Posterior vena cava (tissue), 2 donors: ENCODE measurements at places on chromosomes 3 and 15.
A peak's percentile ranks its signal among the peaks of the same experiment; 100 is the strongest.

GRCh38 chr3:100912976-100913545 is 80.2 kb downstream of the ABI3BP start:
- no peak for DNase-seq

DNA sequence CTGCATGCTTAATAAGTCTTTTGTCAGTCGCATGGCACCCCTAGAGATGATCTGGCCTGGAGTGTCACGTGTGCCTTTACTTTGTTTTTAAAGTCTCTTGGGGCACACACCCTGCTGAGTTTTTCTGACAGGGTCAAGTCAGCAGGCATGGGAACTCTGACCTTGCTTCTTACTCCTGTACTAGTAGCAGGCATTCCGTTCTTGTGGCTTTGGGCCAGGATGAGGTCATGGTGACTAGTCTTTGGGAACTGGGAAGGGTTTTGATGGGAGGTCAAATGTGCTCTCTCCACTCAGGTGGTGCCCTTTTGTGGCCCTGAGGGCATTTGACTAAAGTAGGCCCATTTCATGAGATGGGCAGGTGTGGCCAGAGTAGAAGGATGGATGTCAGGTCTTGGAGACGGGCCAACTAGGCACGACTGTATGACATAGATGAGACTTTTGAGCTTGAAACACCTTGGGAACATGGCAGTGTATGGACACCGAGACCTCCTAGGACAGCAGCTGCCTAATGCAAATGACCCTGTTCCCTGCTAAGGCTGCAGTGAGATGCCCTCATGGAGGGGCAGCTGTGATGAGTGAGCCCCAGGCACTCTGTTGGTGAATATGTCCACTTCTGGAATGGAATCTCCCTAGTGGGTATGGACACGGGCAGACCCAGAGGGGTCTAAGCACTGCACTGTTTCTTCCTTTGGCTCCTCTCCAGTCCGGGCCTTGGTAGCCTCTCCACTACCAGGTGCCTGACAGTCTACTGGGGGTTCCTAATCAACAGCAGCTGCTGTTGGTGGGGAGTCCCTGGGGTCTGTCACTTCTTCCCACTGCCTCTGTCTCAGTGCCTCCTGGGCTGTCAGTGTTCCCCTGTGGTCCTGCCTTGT is 16.4 kb downstream of the SRPRB start:
- DNase-seq: peak; percentile 83

DNA sequence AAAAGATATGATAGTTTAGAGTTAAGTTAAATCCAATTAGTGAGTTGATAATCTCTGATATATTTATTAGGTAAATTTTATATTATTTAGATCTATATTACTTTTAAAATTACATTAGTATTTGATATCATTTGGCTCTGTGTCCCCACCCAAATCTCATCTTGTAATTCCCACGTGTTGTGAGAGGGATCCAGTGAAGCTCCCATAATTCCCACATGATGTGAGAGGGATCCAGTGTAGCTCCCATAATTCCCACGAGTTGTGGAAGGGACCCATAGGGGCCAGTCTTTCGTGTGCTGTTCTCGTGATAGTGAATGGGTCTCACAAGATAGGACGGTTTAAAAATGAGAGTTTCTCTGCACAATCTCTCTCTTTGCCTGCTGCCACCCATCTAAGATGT is 1183.6 kb downstream of the NSUN3 start:
- DNase-seq: no peak

DNA sequence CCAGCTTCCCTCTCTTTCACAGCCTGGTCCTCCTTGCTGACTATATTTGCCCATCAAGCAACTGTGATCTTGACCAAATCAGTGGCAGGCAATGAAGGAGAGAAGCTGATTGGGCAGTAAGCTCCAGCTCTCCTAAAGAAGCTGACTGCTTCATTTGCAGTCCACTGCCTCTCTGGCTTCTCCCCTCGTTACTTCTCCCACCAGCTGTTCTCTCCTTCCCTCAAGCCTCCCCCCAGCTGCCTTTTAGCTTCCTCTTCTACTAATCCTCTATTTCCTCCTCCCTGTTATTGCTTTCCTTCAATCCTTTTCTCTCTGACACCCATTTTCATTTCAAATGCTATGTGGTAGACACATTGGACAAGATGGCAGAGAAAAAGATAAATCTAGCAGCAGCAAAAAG is 474.7 kb upstream of the UBE2E2 start:
- no peak for DNase-seq

GRCh38 chr15:69394556-69395282 is 19.4 kb upstream of the KIF23 start:
- DNase-seq: peak; percentile 95

- DNase-seq: no peak
Measured at GRCh38 chr15:85044251-85044853, 62.7 kb downstream of the PDE8A start.

- DNase-seq: no peak
Measured at GRCh38 chr3:149833241-149833640, 20.2 kb downstream of the RNF13 start.

- no peak for DNase-seq
Measured at GRCh38 chr3:16423947-16424673, 89.4 kb downstream of the RFTN1 start.

- no peak for DNase-seq
Measured at GRCh38 chr3:12963231-12963896, 109.9 kb downstream of the IQSEC1 start.

DNA sequence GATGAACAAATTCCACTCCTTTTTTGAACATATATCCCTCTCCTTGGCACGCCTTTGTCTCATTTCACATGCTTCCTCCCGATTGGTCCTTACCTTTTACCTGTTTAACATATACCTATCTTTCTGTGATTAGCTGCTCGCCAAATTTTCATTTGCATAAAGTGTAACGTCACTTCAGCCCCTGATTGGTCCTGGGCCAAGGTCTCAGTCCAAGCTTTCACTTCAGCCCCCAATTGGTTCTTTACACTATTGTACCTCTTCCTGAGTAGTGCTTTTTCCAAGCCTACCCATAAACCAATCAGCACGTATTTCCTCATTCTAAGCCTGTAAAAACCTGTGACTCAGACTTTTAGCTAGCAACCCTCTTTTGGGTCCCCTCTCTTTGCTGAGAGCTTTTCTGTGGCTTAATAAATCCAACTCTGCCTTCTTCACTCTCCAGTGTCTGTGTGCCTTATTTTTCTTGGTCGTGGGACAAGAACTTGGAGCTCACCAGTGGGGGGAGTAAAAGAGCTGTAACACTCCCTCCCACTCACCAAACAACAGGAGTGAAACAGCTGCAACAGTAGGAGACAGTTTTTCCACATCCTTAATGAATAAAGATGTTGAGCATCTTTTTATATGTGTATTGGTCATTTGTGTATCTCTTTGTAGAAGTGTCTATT is 584 bp upstream of the XCR1 start:
- no peak for DNase-seq

GRCh38 chr3:113214917-113215595 is 3.7 kb downstream of the BOC start:
- DNase-seq: no peak

- DNase-seq: peak; percentile 82
Measured at GRCh38 chr3:134360046-134360445, 14.2 kb downstream of the AMOTL2 start.

DNA sequence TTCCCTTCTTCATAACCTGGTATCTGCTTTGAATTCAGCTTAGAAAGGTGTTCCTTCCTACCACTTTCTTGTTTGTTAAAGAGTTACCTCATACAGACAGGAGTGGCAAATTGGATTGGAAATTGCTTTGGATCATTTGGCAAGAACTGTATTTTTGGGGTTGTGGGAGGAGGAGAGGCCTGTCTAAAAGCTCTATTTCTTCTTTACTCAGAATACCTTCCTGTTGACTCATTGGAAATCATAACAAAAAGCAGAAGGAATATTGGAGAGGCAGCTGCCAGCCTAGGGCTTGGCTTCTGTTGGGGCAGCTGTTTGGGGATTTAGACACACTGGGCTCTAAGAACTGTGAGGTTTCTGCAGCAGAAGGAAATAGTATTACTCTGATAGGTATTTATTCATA is 14.2 kb downstream of the IQGAP1 start:
- DNase-seq: no peak

DNA sequence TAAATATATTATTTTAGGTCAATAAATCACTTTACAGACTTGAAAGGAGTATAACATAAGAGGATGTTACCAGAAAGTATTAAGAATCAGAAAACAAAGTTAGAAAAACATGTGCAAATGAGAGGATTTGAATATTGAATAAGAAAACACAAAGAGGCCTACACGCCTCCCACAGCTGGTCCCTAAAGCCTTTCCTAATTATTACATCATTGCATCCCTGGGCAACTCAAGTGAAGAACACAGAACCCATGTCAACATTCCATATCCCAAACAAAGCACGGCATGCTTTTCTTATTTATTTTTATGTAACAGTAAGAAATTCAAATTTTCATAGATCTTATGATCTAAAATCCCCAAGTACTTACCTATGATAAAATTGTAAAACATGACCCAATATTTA is 61.2 kb downstream of the HERC1 start:
- no peak for DNase-seq

- DNase-seq: no peak
Measured at GRCh38 chr3:89145995-89146394, 38.6 kb downstream of the EPHA3 start.

DNA sequence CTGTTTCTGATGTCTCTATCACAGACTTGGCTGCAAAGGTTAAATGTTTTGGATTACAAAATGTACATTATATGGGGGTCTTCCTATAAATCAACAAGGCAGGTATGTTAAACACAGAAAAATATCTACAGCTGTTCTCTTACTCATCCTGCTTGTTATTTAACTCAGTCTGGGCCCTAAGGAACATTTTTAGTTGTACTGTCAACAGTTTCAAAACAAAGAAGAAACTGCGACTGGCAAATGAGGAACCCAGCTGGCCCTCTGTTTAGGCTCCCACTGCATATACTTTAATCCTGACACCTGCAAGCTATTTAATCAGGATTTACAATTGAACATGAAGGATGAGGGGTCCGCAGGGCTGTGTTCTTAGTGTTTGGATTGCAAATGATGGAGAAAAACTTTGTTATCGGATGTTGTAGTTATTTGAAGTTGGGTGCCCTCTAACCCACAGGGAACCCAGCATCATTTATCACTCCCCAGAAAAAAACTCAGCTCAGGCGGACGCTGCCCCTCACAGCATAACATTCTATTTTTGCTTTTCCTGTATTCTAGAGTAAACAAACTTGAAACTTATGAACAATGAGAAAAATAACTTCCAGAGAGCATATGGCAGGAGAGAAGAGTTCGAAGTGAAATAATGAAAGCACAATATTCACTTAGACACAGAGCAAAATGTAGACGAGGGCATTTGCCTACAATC is 91.2 kb downstream of the POLR2M start:
- no peak for DNase-seq

GRCh38 chr15:65365229-65365628 is 12.6 kb downstream of the IGDCC3 start:
- DNase-seq: peak; percentile 23

- no peak for DNase-seq
Measured at GRCh38 chr3:174651951-174652350, 207.2 kb upstream of the NAALADL2 start.

GRCh38 chr3:58462829-58463180 is 29.1 kb upstream of the KCTD6 start:
- DNase-seq: no peak

DNA sequence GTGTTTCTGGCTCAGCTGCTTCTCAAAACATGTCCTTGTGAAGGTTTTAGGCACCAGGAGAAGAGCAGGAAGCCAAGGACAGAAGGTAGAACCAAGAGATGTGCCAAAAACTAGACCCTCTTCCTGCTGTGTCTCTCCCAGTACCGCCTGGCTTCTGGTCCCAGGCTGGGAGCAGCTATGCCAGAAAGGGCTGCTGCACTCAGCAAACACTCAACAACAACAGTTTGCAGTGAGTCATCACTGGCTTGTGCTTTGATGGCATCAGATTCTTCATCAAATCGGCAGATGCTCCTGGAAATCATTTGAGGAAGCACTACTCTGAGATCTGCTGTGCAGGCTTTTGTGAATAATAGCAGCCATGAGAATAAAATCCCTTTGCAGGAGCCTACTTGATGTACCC is 63.2 kb downstream of the DGKG start:
- no peak for DNase-seq

DNA sequence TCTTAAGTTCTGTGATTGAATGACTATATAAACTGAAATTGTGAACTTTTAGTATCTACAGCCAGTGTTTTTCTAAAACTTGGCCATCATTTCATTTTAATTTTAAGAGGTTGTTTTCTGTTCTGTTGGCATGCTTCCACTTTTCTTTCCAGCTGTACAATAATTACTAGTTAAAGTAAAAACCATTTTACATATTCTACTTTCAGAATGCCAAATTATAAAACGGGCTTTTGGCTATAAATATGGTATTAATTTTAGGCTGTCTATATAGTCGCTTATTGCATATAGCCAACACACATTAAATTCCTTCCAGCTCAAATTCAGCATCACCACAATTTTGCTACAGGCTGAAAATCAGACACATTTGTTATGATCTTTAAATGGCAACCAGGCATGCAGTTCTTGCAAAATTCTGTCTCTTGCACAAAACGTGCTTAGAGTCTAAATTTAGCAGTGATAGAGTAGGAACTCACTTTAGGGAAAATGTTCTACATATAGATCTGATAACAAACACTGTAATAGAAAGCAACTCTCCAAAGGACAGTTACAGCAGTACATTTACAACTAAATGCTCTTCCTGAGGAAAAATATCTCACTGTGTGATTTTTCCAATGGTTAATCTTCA is 81.1 kb downstream of the BTD start:
- no peak for DNase-seq

DNA sequence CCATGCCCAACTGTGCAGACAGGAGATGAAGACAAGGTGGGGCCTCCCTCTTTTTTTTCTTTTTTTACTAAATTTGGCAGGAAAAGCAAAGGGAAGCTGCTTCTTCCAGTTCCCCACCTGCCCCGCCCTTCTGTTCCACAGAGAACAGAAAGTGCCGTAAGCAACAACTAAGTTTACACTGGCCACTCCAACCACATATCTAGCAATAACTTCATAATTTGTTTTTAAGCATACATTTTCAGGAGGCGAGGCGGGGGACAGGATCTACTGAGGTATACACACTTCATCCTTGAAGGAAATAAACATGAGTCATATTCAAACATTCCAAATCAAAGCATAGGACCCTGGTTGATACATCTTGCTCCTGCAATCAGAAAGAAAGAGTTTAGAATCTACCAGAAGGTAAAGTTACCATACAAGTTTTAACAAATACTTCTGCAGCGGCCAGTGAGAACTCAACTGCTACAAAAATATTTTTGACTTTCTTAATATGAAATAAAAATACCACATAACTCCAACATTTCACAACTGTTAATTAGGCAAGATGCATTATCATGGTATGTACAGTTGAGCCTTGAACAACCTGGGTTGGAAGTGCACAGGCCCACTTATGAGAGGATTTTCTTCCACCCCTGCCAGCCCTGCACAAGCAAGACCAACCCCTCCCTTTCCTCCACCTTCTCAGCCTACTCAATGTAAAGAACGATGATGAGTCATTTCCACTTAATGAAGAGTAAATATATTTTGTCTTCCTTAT is 50.7 kb downstream of the FOXP1 start:
- DNase-seq: no peak

DNA sequence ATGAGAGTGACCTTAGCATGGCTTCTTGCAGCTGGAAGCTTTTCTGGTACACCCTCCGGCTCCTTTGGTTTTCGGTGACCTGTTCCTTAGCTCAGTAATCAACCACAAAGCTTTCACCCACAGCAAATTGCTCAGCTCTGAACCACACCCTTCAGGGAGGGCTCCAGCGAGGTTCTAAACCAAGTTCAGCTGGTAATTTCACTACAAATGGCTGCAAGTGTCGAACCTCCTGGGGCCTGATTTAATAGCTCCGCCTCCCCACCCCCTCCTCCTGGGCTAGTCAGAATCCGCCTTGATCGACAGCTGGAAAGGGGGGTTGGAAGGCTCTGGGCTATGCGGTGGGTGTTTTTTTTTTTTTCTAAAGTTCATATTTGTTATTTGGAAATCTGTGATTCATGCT is 150.9 kb upstream of the MCTP2 start:
- DNase-seq: peak; percentile 90

GRCh38 chr15:40438712-40439111 is 2.0 kb upstream of the BAHD1 start:
- DNase-seq: no peak
